ENCODE measurements at places on chromosomes 2 and 18.
A peak's percentile ranks its signal among the peaks of the same experiment; 100 is the strongest.

- DNase-seq, result no peak
Observed at GRCh38 chr2:230907361-230908091, 17.5 kb downstream of the GPR55 start.

GRCh38 chr2:16262526-16263178 lies 322.3 kb downstream of the MYCN start:
- DNase-seq, result no peak

- no peak for DNase-seq
Observed at GRCh38 chr18:57195341-57195740, 48.5 kb downstream of the BOD1L2 start.

GRCh38 chr18:47987388-47987699 lies 56.9 kb upstream of the SMAD2 start:
- DNase-seq, result no peak

GRCh38 chr2:61566566-61566965 lies 28.4 kb upstream of the XPO1 start:
- no peak for DNase-seq

DNA sequence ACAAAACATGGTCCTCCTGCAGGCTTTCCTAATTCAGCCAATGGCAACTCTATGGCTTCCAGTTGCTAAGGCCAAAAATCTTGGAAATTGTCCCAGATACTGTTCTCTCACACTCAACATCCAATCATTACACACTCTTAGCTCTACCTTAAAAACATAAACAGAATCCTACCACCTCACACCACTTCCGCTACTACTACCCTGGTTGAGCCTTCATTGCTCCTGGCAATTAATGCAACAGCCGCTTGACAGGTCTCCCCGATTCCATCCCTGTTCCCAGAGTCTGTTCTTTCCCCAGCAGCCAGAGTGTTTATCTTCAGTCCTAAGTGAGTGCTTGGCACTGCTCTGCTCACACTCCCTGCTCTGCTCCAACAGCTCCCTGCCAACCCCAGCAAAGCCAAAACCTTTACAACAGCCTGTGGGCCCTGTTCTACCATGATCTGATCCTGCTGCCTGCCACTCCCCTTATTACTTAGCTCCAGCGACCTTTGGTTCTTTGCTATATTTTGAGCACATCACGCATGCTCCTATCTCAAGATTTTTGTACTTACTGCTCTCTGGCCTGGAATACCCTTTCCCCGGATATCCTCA lies 67.5 kb upstream of the AMMECR1L start:
- no peak for DNase-seq

GRCh38 chr2:38092196-38092902 lies 16.4 kb upstream of the CYP1B1 start:
- DNase-seq, result no peak

- no peak for DNase-seq
Observed at GRCh38 chr2:101806701-101807100, 109.2 kb downstream of the MAP4K4 start.

DNA sequence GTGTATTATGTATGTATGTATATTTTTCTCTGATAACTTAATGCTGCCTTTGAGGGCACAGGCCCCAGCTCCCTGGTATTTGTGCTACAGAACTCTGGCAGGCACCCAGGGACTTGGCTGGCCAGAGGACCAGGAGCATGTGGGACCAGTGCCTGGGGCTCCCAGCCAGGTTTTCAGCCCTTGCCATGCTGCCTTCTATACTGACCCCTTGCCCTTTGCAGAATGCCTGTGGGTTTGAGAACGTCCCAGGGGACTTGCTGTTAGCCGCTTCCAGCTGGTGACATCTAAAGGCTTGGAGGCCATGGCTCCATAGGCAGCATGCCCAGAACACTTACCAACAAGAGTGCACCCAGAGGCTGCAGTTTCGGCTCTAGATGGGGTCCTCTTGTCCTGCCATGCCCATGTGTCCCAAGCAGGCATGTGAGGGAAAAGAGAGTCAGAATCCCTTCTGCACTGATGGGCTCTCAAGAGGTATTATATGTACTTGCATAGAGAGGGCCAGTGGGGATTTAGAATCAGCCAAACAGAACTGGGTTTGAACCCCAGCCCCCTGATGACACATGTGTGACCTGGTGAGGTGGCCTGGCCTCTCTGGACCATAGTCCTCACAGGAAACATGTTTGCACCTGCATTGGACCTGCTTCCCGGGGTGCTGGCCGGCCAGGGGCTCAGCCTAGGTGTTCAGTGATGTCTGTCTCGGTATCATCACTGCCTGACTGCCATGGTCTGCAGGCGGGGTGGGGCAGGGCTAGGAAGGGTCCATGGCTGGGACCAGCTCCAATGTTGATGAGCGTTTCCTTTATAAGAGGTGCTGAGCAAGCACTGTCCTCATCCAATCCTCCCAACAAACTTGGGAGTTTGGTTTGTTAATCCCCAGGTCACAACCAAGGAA lies 119.2 kb upstream of the FHL2 start:
- DNase-seq, result peak; percentile 14

GRCh38 chr2:216632346-216632951 lies 771 bp upstream of the IGFBP2 start:
- DNase-seq, result no peak

- DNase-seq, result no peak
Observed at GRCh38 chr2:11775384-11775783, 29.0 kb downstream of the LPIN1 start.

GRCh38 chr2:161709428-161709827 lies 85.2 kb downstream of the SLC4A10 start:
- no peak for DNase-seq

GRCh38 chr2:9613291-9613690 lies 17.5 kb downstream of the YWHAQ start:
- no peak for DNase-seq

GRCh38 chr2:222169346-222169745 lies 129.5 kb downstream of the PAX3 start:
- DNase-seq, result no peak

GRCh38 chr2:165776796-165777195 lies 17.3 kb downstream of the GALNT3 start:
- DNase-seq, result no peak

DNA sequence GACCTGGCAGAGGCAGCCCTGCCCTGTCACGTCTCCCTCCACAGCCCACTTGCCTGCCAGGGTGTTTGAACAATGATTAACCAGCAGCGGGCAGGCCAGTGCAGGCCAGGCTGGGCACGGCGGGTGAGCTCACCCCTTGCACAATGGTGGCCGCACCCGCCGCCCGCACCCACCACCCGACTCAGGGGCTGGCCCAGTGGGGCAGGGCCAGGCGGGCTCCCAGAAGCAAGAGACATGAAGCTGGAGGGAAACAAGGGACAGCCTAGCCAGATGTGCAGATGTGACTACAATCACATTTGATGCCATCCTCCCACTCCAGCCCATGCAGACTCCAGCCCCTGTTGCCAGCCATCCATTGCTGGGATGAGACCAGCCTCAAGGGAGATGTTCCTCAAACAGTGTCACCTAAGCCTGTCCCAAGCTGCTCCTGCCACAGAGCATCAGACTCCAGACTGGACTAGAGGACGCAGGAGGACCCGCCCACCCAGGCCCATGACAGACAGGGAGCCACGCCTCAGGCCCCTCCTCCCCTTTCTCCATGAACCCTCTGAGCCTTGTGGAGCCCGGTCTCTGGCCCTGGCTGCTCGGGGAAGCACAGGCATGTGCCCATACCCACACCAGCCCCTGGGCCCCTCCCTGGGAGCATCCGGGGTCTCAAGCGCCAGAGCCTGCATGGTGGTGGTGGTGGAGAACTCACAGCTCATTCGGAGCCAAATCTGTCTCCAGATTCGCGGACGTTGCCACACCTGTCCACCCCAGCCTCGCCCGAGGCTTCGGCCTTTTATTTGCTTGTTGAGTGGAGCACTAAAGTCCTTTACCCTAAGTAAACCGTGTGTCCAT lies 45.0 kb downstream of the SDC1 start:
- peak; percentile 24 for DNase-seq

GRCh38 chr2:127320586-127321275 lies 26.8 kb upstream of the ERCC3 start:
- DNase-seq, result no peak

Measured in NCI-H82 (cell line).